ENCODE measurements at places on chromosomes 16 and 17.

- no peak for DNase-seq
Observed at GRCh38 chr16:82750068-82750467, 123.3 kb downstream of the CDH13 start.

DNA sequence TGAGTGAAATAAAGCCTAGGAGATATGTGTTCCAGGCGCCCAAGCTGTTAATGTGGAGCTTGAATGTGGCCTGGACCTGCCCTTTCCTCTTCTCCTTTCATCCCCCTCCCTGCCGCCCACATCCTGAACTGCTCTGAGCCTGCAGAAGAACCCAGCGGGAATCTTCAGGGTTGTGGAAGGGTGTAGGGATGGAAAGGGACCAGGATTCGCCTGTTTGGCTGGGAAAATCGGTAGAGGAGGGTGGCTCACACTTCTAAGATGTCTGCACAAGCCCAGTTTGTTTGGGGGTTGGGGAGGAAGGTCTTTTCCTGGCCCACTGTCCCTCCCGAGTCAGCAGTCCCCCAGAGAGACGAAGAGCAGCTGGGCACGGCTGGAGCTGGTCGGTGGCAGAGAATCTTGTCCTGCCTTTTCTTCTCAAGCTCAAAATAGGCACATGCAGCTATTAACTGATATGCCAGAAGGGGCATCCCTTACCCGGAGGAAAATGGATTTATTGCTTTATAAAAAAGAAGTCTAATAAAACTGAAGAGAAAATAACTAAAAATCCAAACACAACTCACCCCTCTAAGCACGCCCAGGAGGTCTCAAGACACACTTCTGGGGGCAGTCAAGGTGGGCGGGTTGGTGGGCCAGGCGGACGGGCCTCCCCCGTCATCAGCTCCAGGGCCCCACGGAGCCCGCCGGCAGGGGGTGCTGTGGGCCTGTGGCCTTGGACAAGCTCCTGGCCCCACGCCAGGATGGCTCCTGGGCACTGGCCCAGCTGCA lies 11.5 kb upstream of the PITPNA start:
- peak; percentile 73 for DNase-seq

GRCh38 chr17:56885312-56885657 lies 28.6 kb downstream of the TRIM25 start:
- no peak for DNase-seq

DNA sequence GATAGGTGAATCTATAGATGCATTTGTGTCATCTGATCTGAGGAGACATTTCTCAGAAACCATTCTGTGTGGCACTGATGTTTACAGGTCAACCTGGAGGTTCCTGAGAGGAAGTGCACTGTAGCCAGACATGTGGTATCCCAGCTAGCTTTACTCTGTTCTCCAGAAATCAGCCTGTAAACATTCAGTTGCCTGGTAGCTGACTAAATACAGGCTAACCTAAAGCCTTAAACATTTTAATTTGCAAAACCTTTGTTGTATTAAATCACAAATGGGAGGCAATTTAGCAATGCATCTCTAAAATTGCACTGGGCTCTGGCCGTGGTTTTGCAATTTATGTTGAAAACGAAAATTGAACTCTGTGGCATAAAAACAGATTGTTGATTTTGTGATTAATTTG lies 207.6 kb downstream of the FTO start:
- DNase-seq = no peak

GRCh38 chr16:13036600-13036999 lies 135.2 kb downstream of the SHISA9 start:
- DNase-seq = peak; percentile 1

DNA sequence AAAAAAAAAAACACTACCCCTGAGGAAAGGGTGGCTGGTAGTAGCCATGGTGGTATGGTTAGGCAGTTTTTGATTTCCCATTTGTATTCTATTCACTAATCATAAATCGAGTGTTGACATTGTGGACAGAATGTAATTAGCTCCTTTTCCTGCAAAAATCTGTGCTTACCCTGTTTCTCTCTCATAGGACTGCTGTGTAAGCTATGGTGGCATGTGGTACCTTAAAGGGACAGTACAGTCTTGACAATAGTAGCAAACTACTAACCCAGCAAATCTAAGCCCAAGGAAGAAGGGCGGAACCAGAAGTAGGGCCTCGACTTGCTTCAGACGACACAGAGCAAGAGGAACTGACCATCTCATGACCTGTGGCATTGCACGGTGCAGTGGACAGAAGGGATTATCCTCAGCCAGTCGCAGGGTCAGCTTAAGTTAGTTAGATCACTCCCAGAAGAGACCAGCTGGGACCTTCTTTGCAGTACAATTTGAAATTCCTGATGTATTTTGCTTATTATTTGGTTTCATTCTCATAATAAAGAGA lies 36.3 kb downstream of the POLR3E start:
- DNase-seq = no peak

GRCh38 chr16:88020516-88020885 lies 69.3 kb downstream of the BANP start:
- no peak for DNase-seq

- no peak for DNase-seq
Observed at GRCh38 chr16:8819411-8820034, 21.9 kb downstream of the PMM2 start.

- DNase-seq = no peak
Observed at GRCh38 chr17:15437303-15437635, 30.2 kb downstream of the CDRT4 start.

GRCh38 chr17:56217921-56218320 lies 64.6 kb downstream of the ANKFN1 start:
- DNase-seq = no peak

DNA sequence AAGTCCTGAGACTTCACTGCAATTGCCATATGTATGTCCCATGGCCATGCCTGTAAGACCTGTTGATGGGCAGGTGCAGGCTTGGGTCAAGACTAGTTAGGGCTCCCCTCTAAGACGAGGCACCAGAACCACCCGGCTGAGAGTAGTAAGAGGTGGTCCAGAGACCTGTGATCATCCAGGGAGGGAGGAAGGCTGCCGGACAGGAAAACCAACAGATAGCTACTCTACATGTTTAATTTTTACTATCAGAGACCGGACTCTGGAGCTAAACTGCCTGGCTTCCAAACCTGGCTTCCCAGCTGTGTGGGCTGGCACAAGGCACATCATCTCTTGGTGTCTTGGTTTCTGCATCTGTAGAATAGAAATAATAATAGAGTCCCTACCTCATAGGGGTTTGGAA lies 73.0 kb downstream of the ERCC4 start:
- no peak for DNase-seq

DNA sequence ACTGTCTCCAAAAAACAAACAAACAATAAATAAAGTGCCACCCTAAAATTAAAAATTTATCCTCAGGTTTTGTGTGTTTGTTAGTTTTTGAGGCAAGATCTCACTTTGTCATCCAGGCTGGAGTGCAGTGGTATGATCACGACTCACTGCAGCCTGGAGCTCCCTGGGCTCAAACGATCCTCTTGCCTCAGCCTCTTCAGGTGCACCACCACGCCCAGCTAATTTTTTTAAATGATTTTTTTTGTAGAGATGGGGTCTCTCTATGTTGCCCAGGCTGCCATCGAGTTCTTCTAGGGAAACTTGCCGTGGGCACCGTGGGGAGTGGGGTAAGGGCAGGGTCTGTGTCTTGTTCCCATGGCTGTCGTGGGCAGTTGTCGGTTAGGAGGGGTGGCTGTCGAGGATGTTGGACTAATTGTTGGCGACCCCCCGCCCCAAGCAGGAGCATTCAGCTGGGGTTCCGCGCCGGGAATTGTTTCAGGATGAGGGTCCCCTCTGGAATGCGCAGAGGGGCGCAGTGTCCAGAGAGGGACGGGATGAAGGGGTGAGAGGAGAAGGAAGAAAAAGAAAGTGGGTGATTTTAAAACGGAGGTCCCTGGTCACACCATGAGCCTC lies 1.1 kb upstream of the RNF213 start:
- no peak for DNase-seq

DNA sequence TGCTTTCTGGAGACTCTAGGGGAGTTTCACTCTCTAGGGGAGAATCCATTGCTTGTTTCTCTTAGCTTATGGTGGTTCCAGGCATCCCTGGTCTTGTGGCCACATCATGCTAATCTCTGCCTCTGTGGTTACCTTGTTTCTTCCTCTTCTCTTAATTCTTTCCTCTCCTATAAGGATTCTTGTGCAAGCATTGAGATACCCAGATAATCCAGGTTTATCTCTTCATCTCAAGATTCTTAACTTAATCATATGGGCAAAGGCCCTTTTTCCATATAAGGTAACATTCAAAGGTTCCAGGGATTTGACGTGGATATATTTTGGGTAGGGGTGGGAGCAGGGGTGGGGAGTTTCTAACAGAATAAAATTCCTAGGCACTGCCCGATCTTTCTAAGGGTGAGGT lies 32.6 kb downstream of the FAM20A start:
- no peak for DNase-seq
